Mammary epithelial cell (primary cell): ENCODE measurements at places on chromosomes 5 and 9.

GRCh38 chr5:32302835-32303754, 9.6 kb downstream of the MTMR12 start:
- no peak for DNase-seq

DNA sequence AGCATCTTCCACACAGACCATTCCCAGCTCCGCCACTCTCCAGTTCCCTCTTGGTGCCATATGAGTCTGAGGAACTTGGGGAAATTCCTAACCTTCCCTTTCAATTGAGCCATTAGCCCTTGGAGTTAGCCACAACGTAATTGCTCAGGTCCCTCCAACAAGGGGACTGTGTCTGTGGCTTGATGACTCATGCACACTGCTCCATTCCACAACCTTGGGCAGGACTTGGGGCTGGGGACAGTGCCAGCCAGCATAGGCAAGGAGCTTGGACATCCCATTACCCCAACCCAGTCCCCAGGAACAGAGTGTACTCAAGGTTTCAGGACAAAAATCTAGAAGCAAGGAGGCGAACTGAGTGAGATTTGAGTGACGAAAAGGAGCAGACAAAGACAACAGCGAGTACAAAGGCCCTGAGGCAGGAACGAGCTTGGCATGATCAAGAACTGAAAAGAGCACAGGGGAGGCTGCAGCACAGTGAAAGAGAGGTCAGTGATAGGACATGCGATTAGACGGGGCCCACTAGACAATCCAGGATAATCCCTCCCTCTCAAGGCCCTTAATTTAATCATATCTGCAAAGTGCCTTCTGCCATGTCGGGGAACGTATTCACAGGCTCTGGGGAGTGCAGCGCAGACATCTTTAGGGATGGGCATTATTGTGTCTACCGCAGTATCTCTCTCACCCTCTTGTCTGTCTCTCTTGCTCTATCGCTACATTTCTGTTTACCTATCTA, 16.0 kb upstream of the JADE2 start:
- DNase-seq, result peak; percentile 76

DNA sequence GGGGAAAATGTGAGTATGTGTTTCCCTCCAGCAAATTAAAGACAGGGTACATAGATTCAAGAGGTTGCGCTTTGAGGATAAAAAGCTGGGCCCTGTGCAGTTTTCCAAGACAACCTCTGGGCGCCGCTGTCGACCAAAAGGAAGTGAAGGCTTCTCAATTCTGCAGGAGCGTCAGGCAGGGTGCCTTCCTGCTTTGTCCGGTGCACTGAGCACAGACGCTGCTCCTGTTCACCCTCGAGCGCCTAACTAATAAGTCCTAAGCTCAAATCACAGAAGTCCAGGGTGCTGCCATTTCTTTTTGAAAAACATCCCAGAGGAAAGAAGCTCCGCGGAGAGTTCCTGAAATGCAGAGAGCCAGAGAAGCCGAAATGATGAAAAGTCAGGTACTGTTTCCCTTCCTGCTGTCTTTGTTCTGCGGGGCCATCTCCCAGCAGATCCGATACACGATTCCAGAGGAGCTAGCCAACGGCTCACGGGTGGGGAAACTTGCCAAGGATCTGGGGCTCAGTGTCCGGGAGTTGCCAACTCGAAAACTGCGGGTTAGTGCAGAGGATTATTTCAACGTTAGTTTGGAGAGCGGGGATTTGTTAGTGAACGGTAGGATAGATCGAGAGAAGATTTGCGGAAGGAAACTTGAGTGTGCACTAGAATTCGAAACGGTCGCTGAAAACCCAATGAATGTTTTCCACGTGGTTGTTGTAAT, at the start of gene PCDHGB1:
PCDHGB1 (plus strand) TSS at position 183 of the 703 bp plus-strand sequence; CDS start at position 345, 162 bp downstream.
- DNase-seq, result peak; percentile 39

GRCh38 chr5:82676661-82677060, 398.5 kb upstream of the RPS23 start:
- DNase-seq, result no peak

DNA sequence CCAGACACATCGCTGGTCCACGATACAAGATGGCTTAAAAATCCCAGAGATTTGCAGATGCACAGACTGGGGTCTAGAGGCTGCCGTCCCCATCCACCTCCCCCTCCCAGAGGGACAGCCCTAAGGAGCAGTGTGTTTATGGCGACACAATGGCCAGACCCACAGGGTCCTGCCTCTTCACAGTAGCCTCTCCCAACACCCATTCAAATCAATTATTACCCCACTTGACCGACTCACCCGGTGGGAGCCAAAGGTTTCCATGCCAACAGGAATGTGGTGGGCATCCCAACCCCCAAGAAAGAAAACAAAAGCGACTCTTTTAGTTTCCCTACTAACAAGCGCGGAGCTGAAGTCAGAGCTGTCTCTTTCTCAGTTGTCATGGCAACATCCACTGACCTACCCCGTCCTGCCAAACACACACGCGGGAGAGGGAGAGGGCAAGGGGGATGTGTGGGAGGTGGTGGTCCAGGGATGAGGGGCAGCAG, 209.0 kb downstream of the TTLL11 start:
- no peak for DNase-seq

DNA sequence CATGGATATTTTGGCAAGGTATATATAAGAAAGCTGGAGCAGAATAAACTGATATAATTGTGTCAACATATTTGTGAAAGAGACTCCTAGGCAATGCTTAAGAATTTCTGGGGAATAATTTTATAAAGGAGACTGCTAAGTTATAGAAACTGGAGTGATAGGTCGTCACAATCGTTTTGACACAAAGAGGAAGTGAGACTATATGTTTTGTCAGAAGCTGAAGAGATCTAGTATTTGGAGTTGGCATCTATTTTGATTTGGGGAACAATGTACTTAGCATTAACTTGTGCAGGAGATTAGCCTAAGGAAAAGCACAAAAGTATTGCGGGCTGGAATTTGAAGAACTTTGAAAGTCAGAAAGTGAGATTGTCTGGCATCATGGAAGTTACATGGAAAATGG, 582.5 kb downstream of the TAF11L14 start:
- DNase-seq, result no peak

DNA sequence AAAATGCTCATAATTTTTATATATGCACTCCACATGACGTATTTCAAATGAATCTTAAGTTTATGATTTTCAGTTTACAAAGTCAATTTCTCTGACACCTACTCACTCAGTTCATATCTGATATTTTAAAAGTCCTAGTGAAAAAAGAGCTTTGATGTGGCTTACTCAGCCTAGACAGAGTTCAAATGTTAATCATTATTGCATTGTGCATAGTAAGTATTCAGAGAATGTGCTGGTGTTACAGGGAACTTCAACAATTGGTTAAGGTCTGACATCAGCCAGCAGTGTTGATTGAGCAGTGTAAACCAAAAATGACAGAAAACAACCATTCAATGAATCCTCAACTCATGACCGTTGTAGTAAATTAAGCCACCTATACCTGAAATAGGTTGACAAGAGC, 147.2 kb upstream of the LHFPL2 start:
- no peak for DNase-seq

DNA sequence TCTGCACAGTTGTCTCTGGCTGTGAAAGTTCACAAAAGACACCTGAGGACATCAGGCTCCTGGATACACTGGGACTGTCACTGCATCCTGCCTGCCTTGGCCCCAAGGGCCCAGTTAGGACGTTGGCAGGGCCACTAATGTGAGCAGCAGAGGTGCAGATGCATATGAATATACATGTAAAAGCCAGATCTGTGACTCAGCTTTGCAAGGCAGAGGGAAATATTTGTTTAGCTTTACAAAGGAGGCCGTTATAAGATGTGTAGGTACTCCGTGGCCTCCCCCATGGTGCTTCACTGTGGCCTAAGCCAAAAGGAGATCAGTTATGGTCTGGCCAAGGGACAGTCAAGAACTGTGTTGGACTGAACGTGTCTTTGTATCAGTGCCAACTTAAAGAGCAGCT, 4.1 kb upstream of the C1QTNF3 start:
- DNase-seq, result no peak

GRCh38 chr9:98821831-98822230, 14.4 kb downstream of the GALNT12 start:
- DNase-seq, result no peak

DNA sequence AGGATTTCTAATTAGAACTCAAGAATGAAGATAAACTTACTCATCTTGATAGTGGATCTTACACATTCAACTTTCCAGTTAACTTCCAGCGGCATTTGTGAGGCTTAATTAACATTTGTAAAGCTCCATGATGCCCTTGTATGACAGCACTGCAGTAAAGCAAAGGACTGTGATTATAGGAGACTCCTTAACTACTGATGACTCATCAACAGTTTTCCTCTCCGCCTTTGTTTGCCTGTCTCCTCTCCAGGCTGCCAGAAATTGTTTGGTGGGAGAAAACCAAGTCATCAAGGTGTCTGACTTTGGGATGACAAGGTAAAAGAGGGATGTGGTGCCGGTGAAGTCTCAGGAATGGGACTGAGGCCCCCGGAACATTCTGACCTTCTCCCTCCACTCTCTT, 20.4 kb upstream of the CYFIP2 start:
- DNase-seq, result no peak

DNA sequence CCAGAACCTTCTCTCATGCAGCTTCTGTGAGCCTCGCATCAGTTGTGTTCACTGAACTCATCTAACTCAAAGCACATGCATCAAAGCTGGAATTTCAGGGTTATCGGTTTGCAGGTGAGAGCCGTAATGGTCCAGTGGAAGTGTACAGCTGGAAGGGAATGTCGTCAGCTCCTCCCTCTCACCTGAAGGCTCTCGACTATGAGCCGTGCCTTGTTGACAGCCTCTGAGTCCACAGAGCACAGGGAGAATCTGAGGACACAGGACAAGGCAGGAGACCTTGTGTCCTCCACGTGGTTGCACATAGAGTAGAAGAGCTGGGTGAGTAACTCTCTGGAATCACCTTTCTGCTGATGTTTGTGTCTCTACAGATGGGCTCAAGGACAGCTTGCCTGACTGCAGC, 38.8 kb downstream of the PROP1 start:
- DNase-seq, result no peak

DNA sequence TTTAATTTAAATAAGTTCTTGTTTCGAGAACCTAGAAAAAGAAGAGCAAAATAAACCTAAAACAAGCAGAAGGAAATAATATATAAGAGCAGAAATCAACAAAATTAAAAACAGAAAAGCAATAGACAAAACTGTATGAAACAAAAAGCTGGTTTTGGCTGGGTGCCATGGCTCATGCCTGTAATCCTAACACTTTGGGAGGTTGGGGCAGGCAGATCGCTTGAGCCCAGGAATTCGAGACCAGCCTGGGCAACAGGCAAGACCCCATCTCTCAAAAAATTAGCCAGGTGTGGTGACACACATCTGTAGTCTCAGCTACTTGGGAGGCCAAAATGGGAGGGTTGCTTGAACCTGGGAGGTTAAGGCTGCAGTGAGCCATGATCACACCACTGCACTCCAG, 59.2 kb upstream of the OTP start:
- DNase-seq, result no peak

- no peak for DNase-seq
Observed at GRCh38 chr5:140678993-140679392, 5.6 kb upstream of the DND1 start.

- DNase-seq, result no peak
Observed at GRCh38 chr5:36796155-36796554, 80.4 kb upstream of the NIPBL start.

GRCh38 chr5:9716838-9717281, 86.7 kb upstream of the TAS2R1 start:
- peak; percentile 67 for DNase-seq

DNA sequence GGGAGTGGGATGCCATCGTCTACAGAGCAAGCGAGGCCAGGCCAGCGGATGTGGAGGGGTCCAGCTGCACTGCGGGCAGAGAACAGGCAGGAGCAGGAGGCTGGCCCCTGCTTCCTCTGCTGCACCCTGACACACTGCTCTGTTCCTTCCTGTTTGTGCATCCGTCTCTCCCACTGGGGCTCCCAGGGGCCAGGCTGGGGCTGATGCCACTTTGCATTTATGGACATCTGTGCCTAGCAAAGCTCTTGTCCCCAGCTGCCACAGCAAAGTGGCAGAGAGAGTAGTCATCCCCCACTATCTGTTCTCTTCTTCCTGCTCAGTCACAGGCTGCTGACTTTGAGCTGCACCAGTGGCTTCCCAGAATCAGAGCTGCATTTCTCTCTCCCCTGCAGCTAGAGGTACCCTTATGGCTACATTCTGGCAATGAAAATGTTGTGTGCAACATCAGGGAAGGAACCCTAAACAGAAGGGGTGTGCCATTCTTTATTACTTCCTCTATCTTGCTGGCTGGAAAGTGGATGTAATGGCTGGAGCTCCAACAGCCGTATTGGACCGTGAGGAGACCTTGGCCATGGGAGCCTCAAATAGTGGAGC, 4.2 kb upstream of the NINJ1 start:
- no peak for DNase-seq

- peak; percentile 34 for DNase-seq
Observed at GRCh38 chr9:38641985-38642864, 21.8 kb upstream of the ANKRD18A start.

- DNase-seq, result peak; percentile 31
Observed at GRCh38 chr9:106421772-106422171, 441.2 kb upstream of the ZNF462 start.

- no peak for DNase-seq
Observed at GRCh38 chr5:9329125-9329524, 216.8 kb downstream of the SEMA5A start.

DNA sequence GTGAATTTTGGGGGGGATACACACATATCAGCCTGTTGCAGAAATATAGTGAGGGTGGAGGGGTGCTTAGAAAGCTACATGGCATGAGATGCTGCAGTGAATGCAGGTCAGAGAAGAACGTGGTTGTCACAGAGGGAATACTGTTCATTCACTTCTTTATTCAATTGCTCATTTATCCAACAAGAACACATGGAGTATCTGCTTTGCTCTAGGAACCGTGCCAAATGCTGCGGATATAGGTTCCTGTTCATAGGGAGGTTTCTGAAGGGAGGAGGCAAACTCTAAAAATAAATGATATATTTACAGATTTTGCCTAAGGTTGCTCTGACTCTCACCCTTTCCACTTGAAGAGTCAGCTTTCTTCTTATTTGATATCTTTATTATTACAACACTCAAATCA, 444.3 kb upstream of the CLINT1 start:
- no peak for DNase-seq

GRCh38 chr9:71001780-71002386, 119.5 kb downstream of the TRPM3 start:
- DNase-seq, result peak; percentile 51

GRCh38 chr5:111121926-111122325, 29.8 kb downstream of the WDR36 start:
- DNase-seq, result peak; percentile 44

- no peak for DNase-seq
Observed at GRCh38 chr9:4349816-4350418, 50.0 kb upstream of the GLIS3 start.

GRCh38 chr9:126317513-126317912, 9.1 kb upstream of the MVB12B start:
- DNase-seq, result no peak

- DNase-seq, result no peak
Observed at GRCh38 chr5:82352146-82352791, 74.1 kb upstream of the RPS23 start.

GRCh38 chr5:129031886-129032683, 62.5 kb upstream of the ISOC1 start:
- no peak for DNase-seq
